ENCODE measurements at places on chromosomes 16 and 17.
A peak's percentile ranks its signal among the peaks of the same experiment; 100 is the strongest.

DNA sequence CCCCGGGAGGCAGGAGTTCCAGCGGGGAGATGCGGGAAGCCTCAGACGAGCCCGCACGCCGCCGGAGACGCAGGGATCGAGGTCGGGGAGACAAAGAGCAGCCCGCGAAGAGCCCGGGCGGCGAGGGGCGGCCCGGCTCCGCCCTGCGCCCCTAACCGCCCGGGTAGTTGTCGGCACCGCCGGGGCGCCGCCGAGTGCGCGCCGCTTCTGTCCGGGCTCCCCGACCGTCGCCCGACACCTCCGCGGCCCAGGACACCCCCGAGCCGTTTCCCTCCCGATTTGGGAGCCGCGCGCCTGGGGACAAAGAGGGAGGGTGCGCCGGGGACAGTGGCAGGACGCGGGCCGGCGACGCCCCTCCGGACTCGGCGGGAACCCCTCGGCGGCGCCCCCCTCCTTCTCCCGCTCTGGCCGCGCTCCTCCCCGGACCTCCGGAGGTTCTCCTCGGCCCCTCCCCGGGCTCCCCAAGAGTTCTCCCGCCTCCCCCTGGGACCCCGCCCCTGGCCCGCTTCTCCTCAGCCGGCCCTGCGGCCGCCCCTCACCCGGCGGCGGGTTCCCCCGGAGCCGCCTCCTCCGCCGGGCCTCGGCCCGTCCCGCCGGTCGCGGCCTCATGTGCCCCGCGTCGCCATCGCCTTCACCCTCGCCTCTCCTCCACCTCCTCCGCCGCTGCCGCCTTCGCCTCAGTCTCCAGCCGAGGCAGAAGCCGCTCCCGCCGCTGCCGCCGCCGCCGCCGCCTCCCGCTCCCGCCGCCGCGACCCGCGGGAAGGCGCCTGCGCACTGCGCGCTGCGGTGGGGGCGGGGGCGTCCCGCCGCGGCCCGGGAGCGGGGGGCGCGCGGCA, at the start of gene GJC1:
Gene GJC1 (minus strand): TSS at position 765 of the 836 bp plus-strand sequence. CDS start 24,470 bp downstream, outside the sequence.
- no peak for DNase-seq

- DNase-seq, result no peak
Observed at GRCh38 chr17:62693616-62694409, 66.3 kb downstream of the MRC2 start.

DNA sequence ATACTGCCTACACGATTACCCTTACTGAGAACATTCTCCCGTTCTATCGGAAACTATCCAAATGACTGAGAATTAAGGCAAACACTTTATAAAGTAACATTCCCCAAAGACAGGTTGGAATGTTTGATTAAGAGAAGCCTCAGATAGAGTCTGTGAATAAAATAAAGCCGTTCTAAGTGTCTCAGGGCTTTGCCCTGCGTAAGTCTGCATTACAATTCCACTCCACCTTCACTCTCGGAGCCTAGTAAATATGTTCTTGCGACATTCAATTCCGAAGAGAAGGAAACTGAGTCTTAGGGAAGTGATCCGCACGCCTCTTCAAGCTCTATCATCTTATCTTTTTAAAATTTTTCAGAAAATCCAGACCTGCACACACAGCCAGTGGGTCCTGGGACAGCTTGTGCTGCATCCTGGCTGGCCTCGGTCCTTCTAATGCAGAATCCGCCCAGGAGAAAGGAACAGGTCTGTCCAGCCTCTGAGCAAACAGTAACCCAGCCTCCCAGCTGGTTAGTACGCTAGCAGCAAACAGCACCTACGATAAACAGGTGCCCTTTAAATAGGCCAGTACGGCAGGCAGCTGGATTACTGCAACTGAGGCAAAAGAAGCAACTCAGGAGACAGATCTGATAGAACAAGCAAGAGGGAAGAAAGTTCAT, 254.1 kb upstream of the IRX3 start:
- DNase-seq, result no peak

GRCh38 chr16:31043352-31043751, 10.0 kb downstream of the STX4 start:
- no peak for DNase-seq

- no peak for DNase-seq
Observed at GRCh38 chr17:51004249-51004648, 116.4 kb downstream of the SPAG9 start.

- no peak for DNase-seq
Observed at GRCh38 chr17:63171428-63172393, 205.7 kb downstream of the TANC2 start.

DNA sequence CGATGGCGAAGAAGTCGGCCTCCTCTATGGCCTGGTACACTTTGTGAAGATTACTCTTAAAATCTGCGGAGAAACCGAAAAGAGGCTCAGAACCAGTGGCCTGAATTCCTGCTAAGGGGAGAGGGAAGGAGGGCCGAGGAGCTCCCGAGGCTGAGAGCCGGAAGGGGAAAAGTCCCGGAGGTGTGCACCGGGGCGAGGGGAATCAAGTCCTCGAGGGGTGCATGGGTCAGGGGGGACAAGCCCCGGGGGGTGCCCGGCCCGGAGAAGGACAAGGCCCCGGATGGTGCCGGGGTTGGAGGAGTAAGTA, 495 bp downstream of the PARN start:
- DNase-seq, result peak; percentile 14

GRCh38 chr16:78065319-78065718, 34.1 kb upstream of the WWOX start:
- DNase-seq, result no peak

DNA sequence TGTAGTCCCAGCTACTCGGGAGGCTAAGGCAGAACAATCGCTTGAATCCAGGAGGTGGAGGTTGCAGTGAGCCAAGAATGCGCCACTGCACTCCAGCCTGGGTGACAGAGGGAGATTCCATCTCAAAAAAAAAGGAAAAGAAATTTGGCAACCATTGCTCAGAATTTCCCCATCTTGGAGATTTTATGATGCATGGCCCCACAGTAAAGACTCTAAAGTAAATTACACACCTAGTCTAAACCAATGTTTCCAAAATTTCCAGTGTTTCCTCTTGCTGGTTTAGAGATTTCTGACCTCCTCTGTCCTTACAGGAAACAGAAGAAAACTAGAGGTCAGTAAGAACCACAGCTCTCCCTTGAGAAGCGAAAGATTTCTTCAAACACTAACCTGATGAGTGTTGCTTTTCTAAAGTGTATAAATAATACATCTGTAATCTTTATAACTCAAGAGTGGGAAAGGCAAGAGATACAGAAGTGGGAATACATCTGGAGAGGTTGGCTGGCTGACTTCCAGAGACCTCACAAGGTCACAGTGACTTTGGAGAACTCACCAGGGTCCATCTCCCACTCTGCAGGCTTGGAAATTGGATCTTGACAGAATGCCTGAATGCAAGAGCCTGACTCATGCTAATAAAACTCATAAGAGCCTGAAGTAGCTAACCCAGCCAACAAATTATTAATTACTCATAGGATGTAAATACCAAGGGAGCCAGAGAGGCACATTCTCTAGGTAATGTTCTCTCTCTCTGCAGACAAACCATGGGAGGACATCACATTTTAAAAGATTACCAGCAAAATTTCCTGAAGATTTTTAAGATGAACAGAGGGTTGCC, 8.8 kb downstream of the ADAT1 start:
- DNase-seq, result no peak

GRCh38 chr17:31392856-31393748, 1.6 kb downstream of the RAB11FIP4 start:
- DNase-seq, result no peak
